HL-60 (cell line): ENCODE measurements at places on chromosomes 2 and 18.
A peak's percentile ranks its signal among the peaks of the same experiment; 100 is the strongest.

- no peak for DNase-seq
Measured at GRCh38 chr2:11941201-11942177, 195.1 kb downstream of the LPIN1 start.

GRCh38 chr2:7019191-7019590, 102.0 kb downstream of the RNF144A start:
- no peak for DNase-seq

DNA sequence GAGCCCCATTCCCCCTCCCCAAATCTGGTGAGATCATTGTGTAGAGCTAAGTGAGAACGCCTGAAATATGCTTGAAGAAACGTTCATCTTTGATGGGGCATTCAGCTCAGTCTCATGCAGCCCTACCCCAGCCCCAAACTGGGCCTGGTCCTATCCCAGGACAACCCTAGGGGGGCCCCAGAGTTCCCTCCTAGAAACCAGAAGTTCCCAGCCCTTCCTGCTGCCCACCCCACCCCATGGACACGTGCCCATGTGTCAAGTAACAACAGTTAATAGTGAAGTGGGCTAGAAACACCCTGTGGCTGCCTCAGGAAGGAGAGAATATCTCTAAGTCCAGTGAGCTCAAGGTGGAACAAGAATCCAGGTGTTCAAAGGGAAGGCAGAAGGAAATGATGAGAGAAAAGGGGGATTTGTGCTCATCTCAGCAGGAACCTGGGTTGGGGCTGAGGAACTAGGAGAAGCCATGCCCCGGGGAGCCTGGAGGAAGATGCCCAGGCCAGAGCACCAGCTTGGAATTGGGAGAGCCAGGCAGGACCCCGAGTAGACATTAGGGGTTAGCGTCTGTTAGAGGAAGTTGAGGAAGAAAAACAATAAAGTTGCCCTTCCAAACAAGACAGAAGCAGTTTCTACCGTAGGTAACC, 20.1 kb upstream of the SLC20A1 start:
- DNase-seq = no peak

GRCh38 chr2:234949762-234950434, 1.9 kb upstream of the SH3BP4 start:
- DNase-seq = no peak

GRCh38 chr2:647003-647560, 30.1 kb downstream of the TMEM18 start:
- no peak for DNase-seq

GRCh38 chr2:48566592-48567310, 36.8 kb downstream of the STON1 start:
- DNase-seq = no peak

DNA sequence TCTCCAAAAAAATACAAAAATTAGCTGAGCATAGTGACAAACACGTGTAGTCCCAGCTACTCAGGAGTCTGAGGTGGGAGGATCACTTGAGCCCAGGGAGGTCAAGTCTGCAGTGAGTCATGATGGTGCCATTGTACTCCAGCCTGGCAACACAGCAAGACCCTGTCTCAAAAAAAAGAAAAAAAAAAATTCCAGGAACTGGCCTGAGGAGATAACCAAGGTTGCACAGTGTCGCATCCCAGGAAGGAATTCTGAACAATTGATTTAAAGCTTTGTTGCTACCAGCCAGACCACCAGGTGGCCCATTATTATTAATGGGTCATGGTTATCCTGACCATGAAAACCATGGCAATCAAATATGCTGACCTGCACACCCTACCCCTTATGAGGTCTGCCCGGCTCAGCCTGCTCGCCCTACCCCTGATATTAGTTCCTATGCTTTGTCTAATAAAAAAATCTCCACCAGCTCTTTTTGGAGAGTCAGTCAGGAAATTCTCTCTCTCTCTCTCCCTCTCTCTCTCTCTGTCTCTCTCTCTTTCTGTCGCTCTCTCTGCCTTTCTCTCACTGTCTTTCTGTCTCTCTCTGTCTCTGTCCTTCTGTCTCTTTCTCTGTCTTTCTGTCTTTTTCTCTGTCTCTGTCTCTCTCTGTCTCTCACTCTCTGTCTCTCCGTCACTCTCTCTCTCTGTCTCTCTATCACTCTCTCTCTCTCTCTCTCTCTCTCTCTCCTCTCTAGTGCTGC, 73.7 kb downstream of the NCAPH start:
- DNase-seq = no peak

- no peak for DNase-seq
Measured at GRCh38 chr2:190879474-190880377, 895 bp upstream of the GLS start.

- DNase-seq = no peak
Measured at GRCh38 chr2:182193291-182193690, 207.6 kb downstream of the PPP1R1C start.

- no peak for DNase-seq
Measured at GRCh38 chr18:8791171-8791651, 85.9 kb downstream of the MTCL1 start.

DNA sequence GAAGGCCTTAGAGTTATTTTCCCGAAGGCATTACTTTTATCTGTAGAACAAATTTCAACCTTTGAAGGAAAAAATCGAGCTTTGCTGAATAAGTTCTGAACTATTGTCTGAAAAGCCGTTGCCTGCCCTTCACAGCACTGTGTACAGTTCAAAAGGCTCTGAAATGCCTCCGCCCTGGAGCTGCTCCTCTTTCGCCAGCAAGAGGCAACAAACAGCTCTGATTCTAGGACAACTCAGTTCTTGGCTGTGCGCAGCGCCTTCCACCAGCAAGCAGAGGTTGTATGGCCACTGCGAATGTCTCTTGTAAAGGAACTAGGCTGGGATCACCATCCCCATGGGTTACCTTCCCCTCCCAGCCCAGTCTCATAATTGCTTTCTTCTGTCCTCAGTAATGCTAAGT, 308.5 kb downstream of the GBX2 start:
- no peak for DNase-seq

DNA sequence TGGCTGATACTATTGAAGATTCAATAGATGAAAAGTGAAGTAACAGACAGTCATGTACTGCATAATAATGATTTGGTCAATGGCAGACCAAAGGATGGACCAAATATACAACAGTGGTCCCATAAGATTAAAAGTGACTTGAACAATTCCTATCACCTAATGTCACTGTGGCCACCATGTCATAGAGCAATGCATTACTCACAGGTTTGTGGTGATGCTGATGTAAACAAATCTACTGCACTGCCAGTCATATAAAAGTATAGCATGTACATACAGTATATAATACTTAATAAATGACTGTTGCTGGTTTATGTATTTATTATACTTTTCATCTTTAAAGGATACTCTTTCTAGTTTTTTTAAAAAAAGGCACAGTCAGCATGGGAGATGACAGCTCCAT, 99.9 kb downstream of the USP34 start:
- DNase-seq = no peak

DNA sequence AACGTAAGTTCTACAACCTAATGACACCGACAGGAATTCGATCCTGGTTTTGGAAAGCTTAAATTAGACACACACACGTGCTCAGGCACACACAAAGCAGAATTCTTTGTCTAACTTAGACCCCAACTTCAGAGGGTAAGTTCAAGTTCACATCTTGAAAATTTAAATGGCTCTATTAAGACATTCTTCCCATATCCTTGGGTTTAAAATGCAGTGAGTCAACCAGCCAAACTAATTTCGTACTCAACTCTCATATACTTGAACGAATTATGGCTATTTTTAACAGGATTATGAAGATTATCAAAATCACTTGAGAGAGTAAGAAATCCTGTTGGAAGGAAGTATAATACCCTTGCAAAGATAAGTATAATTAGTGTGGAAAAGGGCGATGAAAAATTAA, 53.2 kb upstream of the ARL4C start:
- DNase-seq = no peak

DNA sequence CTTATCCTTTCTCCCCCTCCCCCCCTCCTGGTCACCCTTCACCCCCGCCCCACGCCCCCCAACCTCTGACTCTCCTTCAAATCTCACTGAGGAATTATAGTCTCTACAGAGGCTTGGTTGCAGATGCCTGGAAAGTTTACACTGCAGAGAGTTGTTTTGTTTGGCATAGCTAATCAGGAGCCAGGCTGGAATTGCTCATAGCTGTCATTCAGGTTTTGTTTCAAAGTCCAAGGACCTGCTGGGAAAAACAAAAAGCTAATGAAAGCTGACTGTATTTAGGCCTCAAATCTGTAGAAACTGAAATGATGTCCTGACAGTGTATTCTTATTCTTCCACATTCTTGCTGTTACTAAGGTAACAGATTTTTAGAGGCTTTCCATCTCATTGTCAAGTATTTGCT, 22.6 kb downstream of the GREB1L start:
- DNase-seq = no peak

DNA sequence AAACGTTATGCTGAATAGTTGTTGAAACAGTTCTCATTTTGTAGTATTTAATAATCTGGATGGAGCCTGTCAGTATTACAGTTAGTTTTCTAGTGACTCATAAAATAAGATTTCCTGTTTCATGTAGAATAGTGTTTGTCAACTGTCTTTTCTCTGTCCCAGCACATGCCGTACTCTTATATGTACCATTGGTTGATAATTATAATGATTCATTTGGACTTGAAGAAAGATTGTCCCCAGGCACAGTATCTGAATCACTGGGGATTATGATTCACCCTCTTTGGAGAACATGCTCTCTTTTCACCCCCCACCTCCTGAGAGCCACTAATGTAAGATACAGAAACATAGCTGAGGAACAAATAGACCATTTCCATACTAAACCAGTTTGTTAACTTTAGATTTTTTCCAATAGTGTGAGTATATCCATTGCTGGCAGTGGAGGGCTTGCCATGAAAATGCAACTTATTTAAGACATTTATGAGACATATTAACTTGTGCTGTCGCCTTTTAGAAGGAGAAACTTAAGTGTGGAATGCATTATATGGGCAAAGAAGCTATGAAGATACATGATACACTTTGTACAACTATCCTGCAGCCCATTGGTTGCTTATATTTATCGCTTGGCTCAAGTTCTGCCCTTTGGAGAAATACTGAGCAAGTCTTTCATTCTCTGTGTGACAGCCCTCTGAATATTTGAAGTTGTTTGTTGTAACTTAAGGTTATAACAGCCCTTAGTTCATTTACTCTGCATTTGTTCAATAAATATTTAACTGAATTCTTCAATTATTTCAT, 12.4 kb downstream of the COPS8 start:
- DNase-seq = no peak

DNA sequence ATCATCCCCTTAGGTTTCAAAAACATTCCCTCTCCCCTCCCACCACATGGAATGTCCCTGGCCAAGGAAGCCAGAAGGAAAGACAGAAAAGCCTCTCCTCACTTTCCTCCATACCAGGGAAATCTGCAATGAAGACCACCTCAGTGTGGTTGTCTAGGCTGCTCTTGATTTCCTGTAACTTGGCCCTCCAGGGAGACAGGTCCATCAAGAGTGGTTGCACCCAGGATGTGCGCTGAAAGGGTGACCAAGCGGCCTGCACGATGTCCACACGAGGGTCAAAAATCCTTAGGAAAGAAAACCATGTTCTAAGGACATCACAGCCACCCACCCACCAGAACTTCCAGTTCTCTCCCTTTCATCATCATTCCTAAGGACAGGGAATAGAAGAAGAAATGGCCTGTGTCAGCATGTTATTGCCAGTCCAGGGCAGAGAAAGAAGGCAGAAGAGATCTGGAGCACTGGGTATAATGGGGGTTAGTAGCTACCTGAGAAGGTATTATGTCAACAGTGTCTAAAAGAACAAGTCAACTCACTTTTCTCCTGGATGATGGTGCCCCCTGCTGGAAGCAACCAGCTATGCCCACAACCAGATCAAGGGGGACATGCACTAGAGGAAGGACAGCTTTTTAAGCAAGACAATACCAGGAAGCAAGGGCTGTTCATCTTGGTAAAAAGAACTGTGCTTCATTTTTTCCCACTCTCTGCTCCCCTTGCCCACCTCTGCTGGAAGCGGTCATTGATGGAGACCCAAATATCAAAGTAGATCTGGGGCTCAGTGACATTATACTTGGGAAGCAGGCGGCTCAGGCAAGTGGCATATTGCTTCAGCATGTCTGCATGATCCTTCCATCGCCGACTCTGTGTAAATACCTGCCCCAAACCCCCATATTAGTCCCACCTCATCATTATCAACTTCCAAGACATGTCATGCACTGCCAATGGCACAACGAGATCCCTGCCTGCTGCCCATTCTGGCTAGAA, 9.3 kb downstream of the GGCX start:
- peak; percentile 89 for DNase-seq

- no peak for DNase-seq
Measured at GRCh38 chr2:68849579-68850030, 21.6 kb downstream of the BMP10 start.

GRCh38 chr2:194494401-194494800, 1162.6 kb upstream of the SLC39A10 start:
- DNase-seq = no peak

GRCh38 chr2:137881711-137882110, 82.6 kb upstream of the HNMT start:
- no peak for DNase-seq

- peak; percentile 26 for DNase-seq
Measured at GRCh38 chr2:217902379-217903141, 100.2 kb downstream of the TNS1 start.

DNA sequence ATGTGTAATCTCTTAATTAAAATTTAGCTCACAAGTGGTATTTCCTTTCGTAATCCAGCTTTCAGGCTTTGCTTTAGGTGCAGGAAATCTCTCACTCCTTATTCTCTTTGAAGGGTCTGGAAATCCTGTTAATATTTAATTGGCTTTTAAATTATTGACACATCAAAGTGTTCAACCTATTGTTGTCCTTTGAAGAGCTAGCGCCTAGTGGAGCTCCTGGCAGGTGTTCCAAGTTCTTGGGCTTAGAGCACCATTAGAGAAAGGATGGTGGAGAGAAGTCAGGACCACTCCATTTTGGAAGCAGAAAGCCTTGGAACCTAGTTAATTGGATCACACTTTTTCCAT, 92.4 kb downstream of the CABLES1 start:
- no peak for DNase-seq

- DNase-seq = no peak
Measured at GRCh38 chr2:127226520-127227263, 6.6 kb upstream of the CYP27C1 start.

DNA sequence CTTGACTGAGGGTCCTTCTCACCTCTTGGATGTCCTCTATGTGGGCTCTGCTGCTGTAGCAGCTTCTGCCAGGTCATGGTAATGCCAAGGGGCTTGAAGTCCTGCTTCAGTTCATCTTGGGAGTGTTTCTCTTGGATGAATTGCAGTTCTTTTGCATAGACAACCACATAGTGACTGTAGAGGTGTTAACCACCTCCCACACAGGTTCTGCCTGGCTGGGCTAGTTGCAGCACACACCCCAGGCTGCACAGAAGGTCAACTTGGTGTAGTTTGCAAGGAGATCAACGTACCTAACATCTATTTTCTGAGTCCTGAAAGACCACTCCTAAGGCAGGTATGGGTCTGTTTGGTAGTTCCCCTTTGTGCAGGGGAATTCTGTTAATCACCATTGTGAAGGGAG, 108.1 kb downstream of the ADCYAP1 start:
- no peak for DNase-seq

- no peak for DNase-seq
Measured at GRCh38 chr18:76382275-76382674, 112.8 kb downstream of the ZNF516 start.

DNA sequence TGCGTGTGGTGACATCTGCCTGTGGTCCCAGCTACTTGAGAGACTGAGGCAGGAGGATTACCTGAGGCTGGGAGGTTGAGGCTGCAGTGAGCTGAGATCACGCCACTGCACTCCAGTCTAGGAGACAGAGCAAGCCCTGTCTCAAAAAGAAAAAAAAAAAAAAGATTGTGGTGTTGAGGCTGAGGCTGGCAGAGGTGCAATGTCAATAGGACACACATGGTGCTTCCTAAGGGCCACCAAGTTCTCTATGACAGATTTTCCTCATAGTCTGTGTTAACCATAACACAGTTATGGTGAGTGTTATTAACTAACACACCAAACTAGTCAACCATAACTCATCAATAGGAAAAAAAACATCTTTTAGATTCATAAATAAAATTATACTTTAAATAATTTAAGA, 494.4 kb downstream of the TMX3 start:
- no peak for DNase-seq
